NCI-H1092 treated with DMSO at 0.1 percent for 48 hours (cell line): ENCODE measurements at places on chromosomes 6 and 20.

DNA sequence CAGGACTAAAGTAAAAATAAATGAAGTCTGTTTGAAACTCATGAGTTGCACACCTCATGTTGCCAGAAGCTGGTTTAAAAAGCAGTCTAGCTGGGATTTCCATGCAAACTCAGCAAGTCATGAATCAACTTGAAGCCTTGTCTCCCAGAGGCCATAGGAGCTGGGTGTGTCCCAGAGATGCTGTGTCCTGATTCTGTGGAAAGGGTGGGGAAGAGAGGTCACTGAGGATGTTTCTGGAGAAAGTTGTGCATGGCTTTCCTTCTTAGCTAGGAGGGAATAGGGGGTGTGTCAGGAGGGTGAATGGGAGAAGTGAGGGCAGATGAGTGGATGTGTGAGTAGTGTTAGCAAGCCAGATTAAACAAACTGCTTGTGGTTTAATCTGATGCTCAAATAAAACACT lies 111.3 kb downstream of the ADAT2 start:
- DNase-seq = no peak

- DNase-seq = no peak
Observed at GRCh38 chr6:31579119-31579505, 3.1 kb downstream of the LTB start.

DNA sequence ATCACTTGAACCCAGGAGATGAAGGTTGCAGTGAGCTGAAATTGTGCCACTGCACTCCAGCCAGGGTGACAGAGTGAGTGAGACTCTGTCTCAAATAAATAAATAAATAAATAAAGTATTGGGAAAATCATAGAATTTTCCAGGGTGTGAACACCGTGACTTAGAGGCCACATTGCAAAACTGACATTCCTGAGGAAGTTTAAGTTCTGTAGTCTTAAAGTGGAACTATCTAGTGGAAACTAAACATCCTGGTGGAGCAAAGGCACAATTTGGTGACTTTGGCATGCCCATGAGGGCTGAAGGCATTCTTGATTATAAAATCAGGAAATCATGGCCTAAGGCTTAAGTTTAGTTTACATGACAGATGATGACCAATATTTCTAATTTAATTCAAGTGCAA lies 32.7 kb upstream of the MCM3 start:
- DNase-seq = no peak

GRCh38 chr20:9617940-9618339 lies 103.5 kb downstream of the LAMP5 start:
- DNase-seq = peak; percentile 63

- no peak for DNase-seq
Observed at GRCh38 chr20:17658648-17658993, 23.4 kb downstream of the RRBP1 start.

DNA sequence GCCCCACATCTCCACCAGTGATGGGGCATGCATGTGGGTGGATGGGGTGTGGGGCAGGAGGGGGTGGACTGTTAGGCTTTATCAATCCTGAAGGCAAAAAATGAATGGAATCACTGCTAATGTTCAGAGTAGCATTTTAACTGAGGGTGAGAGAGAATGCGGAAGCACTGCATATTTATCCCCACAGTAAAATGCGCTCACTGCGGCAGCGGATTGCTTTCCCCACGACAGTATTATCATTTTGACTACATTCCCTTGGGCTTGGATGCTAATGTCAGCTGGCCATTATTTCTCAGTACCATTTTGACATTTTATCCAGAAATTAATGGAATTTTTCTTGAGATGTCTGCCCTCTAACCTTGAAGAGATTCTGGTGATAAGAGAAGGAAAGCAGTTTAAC lies 13.4 kb downstream of the ALDH8A1 start:
- no peak for DNase-seq

GRCh38 chr6:32967151-32968091 lies 973 bp upstream of the BRD2 start:
- peak; percentile 49 for DNase-seq

DNA sequence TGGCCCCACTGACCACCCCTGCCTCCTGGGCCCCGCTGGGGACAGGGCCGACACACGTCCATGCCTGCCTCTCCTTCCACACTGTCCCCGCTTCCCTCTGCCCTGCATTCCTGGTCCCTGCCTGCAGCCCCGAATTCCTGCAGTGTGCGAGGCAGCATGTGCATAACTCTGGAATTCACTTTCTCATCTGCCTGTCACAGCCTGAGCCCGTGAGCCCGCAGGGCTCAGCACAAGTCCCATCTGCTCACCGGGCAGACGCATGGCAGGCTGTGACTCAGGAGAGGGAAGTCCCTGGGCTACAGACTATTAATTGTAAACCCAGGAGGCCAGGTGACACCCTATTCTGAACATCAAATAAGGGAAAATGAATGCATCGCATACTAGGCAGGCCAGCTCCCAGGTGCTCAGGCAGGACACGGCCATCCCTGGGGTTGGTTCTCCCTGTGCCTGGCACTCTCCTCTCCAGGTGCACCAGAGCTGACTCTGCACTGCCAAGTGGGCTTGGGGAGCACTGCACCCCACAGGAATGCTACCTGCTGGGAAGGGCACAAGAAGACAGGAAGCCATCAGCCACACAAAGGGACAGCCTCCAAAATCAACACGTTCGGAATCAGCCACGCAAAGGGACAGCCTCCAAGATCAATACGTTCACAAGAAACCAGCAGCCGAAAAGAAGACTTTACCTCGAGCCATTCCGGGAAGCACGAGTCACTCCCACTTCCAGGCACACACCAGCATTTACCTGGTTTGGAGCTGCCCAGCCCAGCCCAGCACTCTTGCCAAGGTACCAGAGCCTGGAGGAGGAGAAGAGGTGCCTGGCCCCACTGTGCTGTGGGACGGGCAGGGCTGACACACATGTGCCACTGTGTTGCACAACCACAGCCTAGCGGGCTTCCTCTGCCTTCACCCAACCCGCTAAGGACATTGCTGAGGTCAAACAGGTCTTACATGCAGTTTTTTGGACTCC lies 65.9 kb downstream of the DLL1 start:
- no peak for DNase-seq

GRCh38 chr6:97917369-97917768 lies 634.4 kb upstream of the MMS22L start:
- DNase-seq = no peak

GRCh38 chr6:146359131-146359530 lies 184.5 kb upstream of the RAB32 start:
- no peak for DNase-seq

DNA sequence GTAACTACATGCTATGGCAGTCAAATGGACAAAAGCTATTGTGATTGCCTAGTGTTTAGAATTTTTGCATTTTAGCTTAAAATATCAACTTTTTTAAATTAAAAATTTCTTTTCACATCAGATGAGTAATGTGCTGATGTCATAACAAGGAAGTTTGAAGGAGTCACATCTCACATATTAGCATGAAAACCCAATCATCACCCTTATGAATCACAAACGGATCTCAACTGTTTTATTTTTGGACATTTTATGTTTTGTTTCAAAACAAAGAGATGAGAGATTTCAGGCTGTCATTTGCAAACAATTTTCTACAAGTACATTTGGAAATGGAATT lies 53.6 kb upstream of the TRERF1 start:
- no peak for DNase-seq

GRCh38 chr6:66096679-66097078 lies 389.7 kb upstream of the EYS start:
- DNase-seq = no peak

- DNase-seq = no peak
Observed at GRCh38 chr20:51700809-51701285, 67.3 kb downstream of the ATP9A start.

DNA sequence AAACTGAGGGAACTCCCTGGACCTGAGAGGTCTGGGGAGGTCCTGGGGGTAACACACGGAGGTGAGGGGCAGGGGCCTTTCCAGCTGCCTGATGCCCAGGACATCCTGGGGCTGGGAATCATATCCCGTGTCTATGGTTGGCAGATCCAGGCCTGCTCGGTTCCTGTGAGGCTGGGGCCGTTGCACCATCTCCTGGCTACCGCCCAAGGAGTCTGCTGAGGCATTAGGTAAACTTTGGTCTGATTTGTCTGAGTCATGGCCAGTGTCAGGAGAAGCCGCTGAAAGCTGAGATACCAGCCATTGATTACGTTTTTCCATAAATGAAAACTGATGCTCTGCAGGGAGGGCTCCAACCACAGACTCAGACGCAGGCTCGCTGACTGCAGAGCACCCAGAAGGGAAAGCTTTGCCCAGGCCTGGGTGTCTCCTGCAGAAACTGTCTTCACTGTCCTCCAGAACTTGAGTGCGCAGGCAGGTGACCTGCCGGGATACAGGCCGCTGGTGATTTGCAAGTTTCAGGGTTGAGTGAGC lies 14.2 kb downstream of the TRAF3IP2 start:
- no peak for DNase-seq

GRCh38 chr6:96899019-96899418 lies 1.3 kb upstream of the NDUFAF4 start:
- peak; percentile 15 for DNase-seq

DNA sequence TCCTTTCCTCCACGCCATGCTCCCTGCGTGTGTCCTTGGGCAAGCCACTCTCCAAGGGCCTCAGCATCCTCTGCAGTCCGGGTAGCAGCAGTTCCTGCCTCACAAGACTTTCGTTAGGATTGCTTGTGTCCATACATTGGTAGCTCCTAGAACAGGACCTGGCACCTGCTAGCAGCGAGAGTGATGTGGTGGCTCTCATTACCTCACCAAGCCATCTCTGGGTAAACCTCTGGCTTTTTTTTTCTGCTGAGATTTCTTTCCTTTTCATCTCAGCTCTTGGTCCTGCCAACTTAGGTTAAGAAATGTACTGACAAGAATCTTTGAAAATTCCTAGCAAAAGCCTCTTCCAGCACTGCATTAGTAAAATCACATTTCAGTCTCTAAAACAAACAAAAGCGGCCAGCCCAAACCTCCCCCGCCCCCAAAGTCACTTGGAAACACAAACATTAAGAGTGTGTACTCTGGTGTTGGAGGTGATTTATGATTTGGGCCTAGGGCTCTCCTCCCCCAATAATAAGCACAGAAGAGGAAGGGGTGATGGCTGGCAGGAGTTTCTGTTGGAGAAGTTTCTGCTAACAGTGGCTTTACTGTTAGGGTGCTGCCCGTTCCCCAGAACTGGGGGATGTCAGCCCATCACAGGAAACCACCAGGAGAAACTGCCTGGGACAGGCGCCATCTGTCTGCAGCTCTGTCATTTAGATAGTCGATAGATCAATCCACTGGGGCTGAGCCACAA lies 199.2 kb downstream of the CD83 start:
- peak; percentile 25 for DNase-seq

- no peak for DNase-seq
Observed at GRCh38 chr6:86474081-86474480, 463.2 kb upstream of the HTR1E start.

DNA sequence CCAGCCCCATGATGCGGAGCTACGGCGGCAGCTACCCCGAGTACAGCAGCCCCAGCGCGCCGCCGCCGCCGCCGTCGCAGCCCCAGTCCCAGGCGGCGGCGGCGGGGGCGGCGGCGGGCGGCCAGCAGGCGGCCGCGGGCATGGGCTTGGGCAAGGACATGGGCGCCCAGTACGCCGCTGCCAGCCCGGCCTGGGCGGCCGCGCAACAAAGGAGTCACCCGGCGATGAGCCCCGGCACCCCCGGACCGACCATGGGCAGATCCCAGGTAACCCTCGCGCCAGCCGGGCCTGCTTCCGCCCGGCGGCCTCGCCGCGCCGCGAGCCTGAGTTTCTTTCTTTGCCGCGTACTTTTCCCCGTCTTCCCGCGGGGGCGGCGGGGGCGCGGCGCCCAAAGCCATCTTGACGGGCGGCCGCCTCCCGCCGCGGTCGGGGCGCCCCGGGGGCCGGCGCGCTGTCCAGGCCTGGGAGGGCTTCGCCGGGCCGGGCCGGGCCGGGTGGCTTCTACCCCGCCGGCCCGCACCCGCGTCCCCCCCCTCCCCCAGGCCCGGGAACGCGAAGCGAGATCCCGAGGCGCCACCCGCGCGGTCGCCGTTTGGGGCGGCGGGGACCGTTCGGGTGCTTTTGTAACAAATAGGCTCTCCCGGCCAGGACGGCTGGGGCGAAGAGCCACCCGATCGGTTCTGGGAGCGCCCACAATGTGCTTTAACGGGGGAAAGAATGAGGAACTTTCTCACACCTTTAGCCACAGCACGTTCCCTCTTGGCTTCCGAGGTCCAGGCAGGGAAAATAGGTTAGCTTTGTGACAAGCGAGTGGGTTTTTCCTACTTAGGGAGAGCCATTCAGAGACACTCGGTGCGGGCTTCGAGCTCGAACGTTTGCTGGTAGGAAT lies 2.3 kb downstream of the ARID1B start:
- DNase-seq = peak; percentile 54

GRCh38 chr6:106894978-106895702 lies 79.4 kb downstream of the CD24 start:
- no peak for DNase-seq

DNA sequence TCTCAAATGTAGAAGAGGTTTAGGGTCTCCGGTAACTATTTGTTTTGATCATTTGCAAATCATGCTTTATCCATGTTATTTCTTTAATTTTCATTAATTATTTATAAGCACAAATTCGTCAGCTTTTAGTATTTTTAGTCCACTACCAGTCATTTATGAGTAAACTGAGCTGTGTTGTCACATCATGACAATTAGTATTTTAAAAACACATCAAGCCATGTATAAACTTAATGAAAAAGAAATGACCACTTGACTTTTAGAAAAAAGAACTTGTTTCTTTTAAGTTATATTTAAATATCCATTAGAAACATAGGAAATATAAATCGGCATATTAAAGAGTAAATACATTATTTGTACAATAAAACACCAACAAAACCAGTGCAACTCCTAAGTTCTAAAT lies 2.8 kb downstream of the NKX2-4 start:
- DNase-seq = no peak

GRCh38 chr6:149140910-149141290 lies 176.6 kb upstream of the TAB2 start:
- DNase-seq = no peak

DNA sequence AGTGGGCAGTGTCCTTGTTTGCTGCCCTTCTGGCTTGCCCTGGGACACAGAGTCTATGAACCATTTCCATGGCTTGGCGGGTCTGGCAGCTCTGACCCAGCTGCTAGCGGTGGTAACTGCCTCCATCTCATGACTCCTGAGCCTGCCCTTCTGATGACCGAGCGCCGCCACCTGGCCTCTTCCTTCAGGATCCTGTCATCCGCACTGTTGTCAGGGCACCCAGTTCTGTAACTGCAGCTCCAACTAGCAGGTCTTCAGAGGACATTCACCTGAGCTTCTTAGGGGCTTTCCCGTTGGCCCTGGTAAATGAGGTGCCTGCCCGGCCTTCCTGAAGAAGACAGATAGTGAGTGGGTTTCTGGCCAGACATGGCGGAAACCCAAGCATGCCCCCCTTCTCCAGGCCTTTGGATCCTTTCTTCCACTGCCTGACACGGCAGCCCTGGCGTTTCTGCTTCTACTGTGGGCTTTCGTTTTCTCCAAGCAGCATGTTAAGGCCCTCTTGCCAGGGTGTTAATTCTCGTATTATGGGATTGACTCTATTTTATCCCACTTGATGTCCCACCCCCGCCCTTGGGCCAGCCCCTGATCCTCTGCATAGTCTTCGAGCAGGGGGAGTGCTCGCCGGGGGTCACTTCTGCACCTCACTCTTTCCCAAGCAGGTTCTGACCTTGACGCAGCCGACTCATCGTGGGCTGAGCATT lies 24.7 kb downstream of the PACSIN1 start:
- DNase-seq = no peak
